ENCODE measurements at places on chromosomes 7 and 10.

DNA sequence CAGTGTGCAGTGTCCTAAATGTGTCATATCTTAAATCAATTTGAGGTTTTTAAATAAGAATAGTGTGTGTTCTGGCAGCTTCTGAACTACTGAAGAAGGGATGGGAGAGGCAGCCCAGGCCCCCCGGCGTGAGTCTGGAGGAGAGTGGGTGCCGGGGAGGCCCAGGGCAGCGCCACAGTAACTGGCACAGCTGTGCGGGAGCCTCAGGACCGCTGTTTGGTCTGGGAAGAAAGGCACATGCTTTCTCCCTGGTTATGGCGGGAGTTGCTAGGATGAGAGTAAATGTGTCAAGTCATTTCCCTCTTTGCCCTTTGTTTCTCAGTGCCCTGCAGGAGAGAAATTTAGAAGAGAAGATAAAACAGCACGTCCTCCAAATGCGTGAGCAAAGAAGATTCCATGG, 31.9 kb upstream of the PWWP2B start:
- no peak for DNase-seq

DNA sequence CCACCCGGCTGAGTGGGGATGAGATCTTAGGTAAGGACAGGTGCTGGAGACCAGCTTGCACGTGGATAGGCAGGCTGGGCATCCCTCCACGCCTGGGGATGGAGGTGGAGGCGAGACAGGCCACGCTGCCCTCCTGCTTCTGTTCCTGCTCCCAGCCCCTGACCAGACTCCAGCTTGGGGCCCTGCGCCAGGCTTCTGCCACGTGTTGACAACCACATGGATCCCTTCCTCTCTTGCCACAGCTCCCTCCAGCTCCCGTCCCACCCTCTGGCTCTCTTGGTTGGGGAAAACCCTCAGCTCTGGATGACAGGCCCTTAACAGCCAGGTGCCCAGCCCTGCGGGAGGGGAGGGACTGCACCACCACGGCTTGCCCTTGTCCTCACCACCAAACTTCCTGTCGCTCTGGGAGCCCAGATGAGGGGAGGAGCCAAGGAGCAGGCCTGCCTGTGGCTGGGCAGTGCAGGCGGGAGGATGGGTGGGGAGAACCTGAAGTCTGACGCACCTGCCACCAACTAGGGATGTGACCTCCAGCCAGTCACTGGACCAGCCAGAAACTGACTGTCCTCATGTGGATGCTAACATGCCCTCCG, 36.0 kb downstream of the KCNH2 start:
- DNase-seq, result peak; percentile 58

GRCh38 chr10:69745698-69746097, 56.0 kb upstream of the COL13A1 start:
- no peak for DNase-seq

DNA sequence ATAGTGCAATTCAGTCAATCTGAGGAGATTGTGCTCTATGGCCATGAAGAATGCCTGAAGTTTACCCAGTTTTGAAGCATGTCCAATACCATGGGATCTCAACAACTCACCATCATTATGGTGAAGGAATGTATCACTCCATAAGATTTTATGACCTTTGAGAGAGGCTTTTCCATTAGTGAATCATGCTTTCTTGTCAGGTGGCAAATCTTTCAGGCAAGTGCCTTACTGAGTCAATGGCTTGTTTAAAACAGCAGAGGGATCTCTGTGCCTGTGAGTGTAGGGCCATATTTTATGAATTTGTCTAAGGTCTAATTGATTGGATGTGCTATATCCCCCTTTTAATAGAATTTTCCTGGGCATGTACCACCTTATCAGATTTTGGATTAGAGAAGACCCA, 131.5 kb downstream of the CCDC7 start:
- DNase-seq, result no peak

GRCh38 chr10:26831936-26832335, 28.8 kb downstream of the ABI1 start:
- no peak for DNase-seq

- DNase-seq, result peak; percentile 31
These were observed 33.2 kb downstream of the C7orf33 start for GRCh38 chr7:148623586-148624282.

DNA sequence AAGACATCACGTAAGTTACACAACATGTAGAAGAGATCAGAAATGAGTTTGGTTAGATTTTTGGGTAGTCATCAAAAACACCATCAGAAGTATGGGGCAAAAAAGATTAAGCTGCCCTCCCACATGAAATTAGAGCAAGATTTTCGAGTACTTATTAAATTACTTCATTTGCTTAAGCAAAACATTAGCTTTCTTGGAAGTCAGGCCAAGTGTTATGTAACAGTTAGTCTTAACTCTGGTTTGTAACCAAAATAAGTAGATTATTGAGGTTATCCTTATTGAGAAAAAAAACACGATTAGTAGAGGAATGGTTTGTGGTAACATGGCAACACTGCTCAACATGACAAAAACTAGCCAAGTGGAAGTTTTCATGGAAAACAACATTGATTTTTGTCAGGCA, 37.9 kb downstream of the HBP1 start:
- no peak for DNase-seq

- peak; percentile 47 for DNase-seq
These were observed 337.6 kb downstream of the CCSER2 start for GRCh38 chr10:84665883-84666463.

DNA sequence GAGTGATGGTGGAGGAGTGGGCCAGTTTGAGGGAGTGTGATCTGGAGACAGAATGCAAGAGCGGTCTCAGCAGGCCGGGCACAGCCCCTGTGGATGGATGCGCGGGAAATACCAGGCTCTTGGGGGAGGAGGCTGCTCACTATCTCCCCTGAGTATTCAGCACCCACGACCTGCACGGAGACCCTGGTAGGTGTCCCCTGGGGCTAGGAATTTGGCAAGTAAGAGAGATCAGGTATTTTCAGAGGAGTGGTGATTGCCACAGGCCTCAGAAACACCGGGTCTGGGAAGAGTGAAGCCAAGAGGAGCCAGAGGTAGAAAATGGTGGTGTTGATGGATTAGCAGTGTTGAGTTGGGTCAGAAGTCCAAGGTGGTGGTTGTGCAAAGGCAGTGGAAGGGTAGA, 426.3 kb downstream of the PAXIP1 start:
- DNase-seq, result no peak

- no peak for DNase-seq
These were observed 18.5 kb downstream of the DDIT4 start for GRCh38 chr10:72292223-72292691.

DNA sequence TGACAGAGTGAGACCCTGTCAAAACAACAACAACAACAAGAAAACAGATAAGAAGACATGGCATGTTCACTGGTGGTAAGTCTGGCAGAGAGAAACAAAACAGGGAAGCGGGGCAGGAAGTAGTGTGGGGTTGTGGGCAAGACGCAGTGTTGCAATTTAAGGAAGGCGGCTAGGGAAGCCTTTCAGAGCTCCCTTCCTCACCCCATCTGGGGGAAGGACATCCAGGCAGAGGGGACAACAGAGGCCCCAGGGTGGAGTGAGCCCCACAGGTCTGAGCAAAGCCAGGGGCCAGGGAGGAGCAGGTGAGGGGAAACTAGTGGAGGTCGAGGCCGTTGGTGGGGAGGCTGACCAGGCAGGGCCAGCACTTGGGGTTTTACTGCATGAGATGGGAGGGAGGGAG, 16.8 kb downstream of the LAT2 start:
- DNase-seq, result peak; percentile 83

DNA sequence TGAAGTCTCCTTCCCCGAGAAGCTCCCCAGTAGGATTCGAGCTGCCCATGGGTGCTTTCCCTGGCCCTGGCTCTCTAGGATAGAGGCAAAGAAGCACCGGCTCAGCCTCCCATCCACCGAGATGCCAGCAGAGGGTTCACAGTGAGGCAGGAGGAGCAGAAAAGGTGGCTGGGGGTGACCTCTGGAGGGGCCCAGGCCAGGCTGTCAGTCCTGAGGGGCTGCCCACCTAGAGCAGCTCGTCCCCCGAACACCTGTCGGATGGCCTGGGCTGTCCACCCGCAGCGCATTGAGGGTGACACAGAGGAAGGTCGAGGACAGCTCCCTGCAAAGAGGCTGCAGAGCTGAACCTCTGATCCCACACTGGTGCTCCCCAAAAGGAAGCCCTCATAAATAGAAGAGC, 167.2 kb upstream of the PPP2R2D start:
- no peak for DNase-seq

- DNase-seq, result peak; percentile 60
These were observed 412 bp upstream of the PPIA start for GRCh38 chr7:44796034-44796503.

DNA sequence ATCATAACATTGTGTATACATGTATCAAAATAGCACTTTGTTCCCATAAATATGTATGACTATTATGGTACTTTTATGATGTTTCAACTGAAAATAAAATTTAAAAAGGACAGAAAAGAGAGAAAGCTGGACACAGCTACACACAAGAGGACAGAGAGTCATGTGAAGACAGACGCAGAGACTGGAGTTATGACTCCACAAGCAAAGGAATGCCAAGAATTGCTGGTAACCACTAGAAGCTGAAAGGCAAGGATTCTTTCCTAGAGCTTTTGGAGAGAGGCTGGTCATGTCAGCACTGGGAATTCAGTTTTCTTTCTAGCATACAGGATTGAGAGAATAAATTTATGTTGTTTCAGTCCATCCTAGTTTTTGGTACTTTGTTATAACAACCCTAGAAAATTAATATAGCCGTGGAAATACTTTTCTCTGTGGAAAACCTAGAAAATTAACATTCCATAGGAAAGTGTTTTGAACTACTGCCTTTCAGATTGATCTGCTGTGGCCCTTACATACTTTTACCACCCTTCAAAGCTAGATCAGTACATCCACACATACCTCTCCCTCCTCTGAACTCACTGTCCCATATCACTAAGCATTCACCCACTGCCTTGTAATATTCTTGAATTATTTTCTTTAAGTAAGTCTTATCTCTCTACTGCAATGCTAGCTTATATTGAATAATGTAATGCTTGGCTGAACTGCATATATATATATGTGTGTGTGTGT, 575.3 kb downstream of the IPMK start:
- DNase-seq, result no peak

DNA sequence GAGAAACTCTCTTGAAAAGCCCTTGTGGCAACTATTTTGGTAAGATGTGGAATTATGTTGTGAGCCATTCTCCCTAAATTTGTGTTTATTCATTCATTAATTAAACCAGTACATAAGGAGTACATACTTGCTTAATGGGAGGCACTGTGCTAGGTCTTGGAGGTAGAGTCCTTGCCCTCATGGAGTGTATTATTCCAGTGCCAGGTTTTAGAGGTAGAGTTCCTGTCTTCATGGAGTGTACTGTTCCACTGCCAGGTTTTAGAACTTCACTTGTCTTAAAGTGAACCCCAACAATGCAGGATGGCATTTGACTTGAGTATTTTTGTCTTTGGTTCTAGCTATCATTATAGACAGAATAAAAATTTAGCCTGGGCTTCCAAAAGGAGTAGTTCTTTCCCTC, 8.8 kb downstream of the MXI1 start:
- DNase-seq, result no peak

DNA sequence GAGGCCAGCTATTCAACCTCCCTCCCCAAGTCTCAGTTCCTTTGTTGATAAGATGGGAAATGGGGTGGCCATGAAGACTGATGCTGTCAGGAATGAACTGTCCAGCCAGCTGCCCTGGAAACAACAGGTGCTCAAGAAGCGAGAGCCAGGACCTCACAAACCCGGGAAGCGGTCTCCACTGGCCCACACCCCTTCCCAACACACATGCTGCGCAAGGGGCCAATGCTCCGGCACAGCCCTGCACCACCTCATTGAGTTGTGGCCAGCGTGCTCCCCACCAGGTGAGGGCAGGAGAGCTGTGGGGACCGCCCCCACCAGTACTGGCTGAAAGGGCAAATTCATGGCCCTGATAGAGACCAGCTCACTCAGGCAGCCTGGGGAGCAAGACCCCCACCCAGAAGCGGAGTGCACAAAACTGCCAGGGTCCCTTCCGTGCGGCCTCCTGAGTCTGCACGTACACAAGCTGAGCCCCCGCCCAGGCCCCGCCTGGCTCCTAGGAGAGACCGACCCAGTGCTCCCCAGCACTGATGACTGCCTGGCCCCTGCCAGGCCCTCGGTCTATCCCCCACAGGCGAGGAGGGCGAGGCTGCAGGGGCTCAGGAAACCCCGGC, 216.6 kb downstream of the MAD1L1 start:
- DNase-seq, result no peak

DNA sequence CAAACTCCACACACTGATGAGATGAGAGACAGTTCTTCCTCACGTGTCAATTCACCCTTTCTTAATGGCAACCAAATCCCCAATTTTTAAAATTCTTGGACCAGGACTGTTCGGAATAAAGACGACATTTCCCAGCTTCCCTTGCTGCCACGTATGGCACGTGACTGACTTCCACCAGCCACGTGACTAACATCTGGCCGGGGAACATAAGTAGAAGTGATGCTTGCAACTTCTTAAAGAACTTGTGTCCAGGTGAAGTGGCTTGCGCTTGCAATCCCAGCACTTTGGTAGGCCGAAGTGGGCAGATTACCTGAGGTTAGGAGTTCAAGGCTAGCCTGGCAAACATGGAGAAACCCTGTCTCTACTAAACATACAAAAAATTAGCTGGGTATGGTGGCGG, 405.1 kb downstream of the CALN1 start:
- no peak for DNase-seq

DNA sequence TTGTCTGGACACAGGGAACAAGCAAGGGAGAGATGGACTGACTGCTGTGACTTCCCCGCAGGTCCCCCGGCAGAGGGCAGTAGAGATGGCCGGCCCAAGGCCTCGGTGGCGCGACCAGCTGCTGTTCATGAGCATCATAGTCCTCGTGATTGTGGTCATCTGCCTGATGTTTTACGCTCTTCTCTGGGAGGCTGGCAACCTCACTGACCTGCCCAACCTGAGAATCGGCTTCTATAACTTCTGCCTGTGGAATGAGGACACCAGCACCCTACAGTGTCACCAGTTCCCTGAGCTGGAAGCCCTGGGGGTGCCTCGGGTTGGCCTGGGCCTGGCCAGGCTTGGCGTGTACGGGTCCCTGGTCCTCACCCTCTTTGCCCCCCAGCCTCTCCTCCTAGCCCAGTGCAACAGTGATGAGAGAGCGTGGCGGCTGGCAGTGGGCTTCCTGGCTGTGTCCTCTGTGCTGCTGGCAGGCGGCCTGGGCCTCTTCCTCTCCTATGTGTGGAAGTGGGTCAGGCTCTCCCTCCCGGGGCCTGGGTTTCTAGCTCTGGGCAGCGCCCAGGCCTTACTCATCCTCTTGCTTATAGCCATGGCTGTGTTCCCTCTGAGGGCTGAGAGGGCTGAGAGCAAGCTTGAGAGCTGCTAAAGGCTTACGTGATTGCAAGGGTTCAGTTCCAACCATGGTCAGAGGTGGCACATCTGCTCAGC, 6.0 kb downstream of the CYREN start:
- DNase-seq, result no peak

DNA sequence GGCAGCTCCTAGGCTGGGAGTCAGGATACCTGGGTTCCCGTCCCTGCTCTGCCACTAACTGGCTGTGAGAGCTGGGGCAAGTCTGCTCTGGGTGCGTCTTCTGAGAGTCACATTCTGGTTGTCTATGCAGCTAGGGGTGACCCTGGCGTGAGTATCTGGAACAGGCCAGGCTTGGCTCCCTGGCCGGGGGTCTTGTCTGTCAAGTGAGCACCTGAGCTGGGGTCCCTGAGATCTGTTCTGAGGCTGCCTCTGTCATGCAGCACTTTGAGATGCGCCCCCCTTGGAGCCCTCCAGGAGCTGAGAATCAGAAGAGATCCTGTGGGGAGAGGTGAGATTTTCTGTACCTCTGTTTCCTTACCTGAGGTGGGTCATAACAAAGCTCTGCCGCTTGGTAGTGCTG, 7.5 kb downstream of the AGAP3 start:
- no peak for DNase-seq
